ENCODE measurements at places on chromosomes 7 and 10.

DNA sequence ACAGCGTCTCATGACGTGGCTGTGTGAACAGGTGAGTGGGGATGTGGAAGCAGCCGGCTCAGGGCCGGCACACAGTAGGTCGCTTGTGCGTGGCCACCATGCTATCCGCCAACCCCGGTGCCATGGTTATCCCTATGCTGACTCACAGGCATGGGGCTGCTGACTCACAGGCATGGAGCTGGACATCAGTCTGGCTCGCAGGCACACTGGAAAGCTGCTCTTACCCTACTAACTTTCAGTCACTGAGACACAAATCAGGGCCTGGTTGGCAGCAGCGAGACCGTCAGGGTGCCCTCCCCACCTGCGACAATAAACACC lies 341.9 kb downstream of the PTPRN2 start:
- peak; percentile 26 for DNase-seq

GRCh38 chr7:99267841-99268576 lies 4.6 kb upstream of the MYH16 start:
- no peak for DNase-seq

DNA sequence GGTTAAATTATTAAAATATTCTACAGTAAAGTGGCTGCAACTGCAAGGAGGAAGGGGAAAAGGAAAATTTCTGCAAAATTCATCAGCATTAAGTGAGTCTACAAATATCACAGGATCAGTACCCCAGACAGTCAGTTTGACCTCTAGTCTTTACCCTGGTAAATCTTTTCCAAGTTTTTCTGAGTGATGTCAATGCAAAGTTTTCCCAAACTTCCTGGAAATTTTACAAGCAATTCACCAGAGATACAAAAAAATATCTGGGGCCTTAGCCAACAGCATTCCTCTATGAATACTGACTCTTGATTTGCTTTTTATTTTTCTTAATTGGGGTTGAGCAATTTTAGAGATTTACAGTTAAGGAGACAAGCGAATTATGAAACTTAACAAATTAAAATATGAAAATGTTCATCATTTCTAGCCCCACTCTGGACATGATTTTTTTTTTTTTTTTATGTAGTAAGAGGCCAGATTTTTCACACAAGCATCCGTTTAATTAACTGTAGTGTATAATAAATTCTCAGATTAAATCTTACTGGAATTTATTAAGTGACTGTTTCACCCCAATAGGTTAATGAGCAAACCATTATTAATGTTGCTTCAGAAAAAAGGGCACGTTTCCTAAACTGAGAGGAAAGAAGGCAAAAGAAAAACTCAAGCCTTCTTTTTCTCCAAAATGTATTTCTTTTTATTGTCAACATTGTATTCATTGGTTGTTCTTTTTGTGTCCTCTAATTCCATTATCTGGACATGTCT lies 539.5 kb upstream of the FZD8 start:
- no peak for DNase-seq

- DNase-seq = no peak
Observed at GRCh38 chr10:72765051-72765745, 73.3 kb downstream of the MCU start.
